Heart left ventricle (tissue), 16 donors: ENCODE measurements at places on chromosomes 4 and X. TPM values are rescaled to one million over a fixed set of nuclear protein-coding genes. Genes with fewer than 3 reads are reported as not detected.

- H3K27ac ChIP-seq: no peak overlapping the region
- peaks cover 17% of the 10 kb centered on the region for H3K27me3 ChIP-seq
- H3K4me1 ChIP-seq: peaks cover 12% of the 10 kb centered on the region
- H3K36me3 ChIP-seq: no peaks in the 10 kb centered on the region
Observed at GRCh38 chr4:41797260-41797659, 48.7 kb upstream of the PHOX2B start.

DNA sequence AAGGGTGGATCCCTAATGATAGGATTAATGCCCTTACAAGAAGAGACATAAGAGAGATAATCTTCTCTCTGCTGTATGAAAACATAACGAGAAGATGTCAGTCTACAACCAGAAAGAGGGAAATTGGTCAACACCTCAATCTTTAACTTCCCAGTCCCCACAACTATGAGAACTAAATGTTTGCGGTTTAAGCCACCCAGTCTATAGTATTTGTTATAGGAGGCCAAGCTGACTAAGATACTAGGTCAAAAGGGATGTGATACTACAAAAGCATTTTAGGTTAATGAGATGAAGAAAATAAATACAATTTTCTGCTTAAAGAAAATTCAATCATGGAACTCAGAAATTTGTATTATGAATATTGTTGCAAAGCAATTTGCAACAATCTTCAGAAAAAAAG, 55.4 kb upstream of the LHFPL1 start:
- H3K27ac ChIP-seq: no peak overlapping the region
- H3K4me3 ChIP-seq: no peak overlapping the region
- no peaks in the 10 kb centered on the region for H3K27me3 ChIP-seq
- DNase-seq: no peak
- peaks cover 3% of the 10 kb centered on the region for H3K4me1 ChIP-seq

Gene MAGEC1
- total RNA-seq: not detected

Gene P2RY10
- 0.63 TPM for total RNA-seq

GRCh38 chrX:70498129-70498528, 53.5 kb downstream of the DLG3 start:
- H3K27me3 ChIP-seq: no peaks in the 10 kb centered on the region
- no peak overlapping the region for H3K27ac ChIP-seq
- DNase-seq: no peak
- no peak overlapping the region for H3K4me3 ChIP-seq
